ENCODE measurements at places on chromosomes 4 and X.
A peak's percentile ranks its signal among the peaks of the same experiment; 100 is the strongest.

DNA sequence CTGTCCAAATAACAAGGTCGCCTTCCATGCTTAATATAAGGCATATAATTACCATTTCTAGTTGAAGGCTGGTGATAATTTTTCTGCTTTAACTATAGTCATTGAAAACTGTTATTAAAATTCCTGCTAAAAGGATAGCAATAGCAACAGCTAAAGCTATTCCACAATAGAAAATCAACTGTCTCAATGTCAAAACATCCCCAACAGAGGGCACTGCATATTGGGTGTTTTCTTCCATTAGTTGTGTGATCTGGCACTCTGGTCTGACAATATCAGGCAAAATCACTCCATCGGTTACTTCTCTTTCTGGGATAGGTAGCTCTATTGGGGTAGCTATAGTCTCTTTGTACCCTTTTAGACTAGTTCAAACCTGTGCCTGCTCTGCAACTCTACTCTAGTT is 53.5 kb downstream of the TMPRSS11F start:
- DNase-seq = no peak

DNA sequence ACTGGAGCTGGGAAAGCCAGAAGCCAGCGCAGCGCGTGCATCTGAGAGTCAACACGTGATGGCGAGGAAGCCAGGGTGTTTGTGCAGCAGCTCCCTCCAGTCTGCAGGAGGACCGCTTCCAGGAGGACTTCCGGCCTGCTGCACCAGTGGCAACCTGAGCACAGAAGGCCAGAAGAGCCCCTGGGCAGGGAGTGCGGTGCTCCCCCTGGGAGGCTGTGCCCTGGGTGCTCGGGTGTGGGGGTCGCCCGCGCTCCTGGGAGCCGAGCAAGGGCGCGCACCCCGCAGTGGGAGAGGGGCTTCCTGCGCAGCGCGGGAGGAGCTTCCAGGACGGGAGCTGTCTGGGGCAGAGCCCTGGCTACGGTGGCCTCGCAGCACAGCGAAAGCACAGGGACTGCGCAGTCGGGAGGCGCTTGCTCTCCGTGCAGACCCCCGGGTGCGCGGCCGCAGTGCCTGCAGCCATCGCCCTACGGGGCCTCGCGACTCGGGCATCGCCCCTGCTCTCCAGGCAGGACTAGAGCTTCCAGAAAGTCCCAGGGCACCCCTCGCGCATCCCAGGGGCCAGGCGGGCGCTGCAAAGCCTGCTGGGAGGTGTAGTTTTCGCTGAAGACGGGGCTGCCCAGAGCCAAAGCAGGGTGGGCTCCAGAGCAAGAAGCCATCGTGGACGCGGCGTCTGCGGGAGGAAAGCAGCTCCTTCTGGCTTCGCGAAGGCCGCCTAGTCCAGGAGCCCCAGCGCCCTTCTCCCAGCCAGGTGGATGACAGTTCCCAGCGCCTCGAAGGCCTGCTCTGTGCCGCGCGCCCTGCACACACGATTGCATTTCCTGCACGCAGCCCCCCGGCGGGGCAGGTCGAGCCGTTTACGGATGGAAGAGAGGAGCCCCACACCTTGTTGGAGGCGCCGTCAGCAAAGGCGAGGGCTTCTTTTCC is 24.1 kb upstream of the WFS1 start:
- no peak for DNase-seq

GRCh38 chr4:124067046-124067445 is 645.5 kb downstream of the ANKRD50 start:
- no peak for DNase-seq

DNA sequence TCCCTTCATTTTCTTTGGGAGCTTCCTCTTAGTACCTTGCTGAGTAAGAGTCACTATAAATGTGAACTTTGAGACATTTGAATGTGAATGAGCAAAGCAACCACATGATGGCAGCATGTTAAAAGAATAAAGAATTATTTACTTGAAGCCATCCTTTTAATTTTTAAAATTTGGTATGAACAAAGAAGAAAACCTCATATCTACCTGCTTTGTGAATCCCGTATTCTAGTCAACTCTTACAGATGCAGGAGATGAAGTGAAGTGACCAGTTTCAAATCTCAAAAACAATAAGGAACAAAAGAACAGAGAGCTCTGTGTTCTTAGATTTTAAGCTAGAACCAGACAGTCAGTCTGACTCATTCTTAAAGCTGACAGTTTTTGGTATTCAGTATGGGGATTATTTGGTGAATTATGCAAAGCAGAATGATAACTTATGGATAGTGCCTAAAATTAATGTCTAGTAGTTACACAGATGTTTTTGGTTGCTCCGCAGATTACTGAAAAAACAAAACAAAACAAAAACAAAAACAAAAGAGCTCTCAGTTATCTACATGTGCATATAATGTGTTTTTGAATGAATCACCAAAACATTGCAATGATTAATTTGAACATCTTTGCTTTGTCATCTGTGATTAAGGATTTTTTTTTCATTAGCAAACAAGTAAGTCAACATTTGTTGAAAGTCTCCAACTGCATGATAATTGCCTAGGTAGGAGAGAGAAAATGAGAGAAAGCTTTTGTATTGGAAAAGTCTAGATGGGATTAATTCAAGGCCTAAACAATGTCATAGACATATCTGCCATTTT is 48.2 kb upstream of the H2AZ1 start:
- no peak for DNase-seq

- no peak for DNase-seq
Measured at GRCh38 chr4:1808396-1808795, 15.3 kb downstream of the FGFR3 start.

- no peak for DNase-seq
Measured at GRCh38 chrX:143306991-143307937, 210.0 kb downstream of the SPANXN3 start.

GRCh38 chrX:125711103-125711502 is 391.4 kb downstream of the TEX13C start:
- DNase-seq = no peak

DNA sequence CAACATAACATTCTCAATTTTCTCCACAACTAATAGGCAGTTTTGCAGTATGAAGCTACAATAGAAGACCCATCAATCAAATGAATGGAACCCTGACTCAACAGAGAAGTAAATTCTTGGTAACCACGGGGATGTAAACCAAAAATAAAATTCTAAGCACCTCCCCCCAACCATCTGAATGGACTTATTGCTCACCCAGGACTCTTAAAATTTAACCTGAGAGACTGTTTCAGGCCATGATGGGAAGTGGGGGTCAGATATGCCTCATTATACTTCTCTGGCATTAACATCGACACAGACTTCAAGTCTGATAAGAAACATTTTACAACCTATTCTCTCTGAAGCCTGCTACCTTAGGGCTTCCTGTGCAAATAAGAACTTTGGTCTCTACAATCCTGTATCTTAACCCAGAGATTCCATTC is 620.9 kb downstream of the TLL1 start:
- no peak for DNase-seq

DNA sequence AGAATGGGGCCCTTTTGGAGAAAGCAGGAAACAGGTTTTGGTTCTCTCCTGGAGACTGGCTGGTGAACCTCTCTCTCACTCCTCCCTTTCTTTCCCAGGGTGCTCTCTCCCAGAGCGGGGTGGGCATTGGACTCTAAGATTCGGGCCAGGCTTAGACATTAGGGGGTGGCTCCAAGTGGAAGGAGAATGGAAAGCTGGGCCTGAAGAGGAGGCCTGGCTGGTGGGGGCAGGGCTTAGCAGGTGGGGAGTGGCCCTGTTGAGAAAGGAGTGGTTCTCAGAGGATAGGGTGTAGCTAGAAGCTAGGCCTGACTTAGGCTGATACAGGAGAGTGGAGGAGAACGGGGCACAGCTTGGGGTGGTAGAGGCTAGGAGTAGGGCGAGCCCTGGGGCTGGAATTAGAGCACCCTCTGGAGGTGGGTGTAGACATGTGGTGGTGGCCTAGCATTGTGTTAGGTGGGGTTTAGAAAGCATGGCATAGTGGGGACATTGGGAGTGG is 5.7 kb downstream of the PLP2 start:
- no peak for DNase-seq

- no peak for DNase-seq
Measured at GRCh38 chr4:114226968-114227760, 247.7 kb upstream of the ARSJ start.

- no peak for DNase-seq
Measured at GRCh38 chr4:19983072-19983471, 268.6 kb upstream of the SLIT2 start.

- no peak for DNase-seq
Measured at GRCh38 chrX:152817078-152817764, 13.3 kb downstream of the CETN2 start.

DNA sequence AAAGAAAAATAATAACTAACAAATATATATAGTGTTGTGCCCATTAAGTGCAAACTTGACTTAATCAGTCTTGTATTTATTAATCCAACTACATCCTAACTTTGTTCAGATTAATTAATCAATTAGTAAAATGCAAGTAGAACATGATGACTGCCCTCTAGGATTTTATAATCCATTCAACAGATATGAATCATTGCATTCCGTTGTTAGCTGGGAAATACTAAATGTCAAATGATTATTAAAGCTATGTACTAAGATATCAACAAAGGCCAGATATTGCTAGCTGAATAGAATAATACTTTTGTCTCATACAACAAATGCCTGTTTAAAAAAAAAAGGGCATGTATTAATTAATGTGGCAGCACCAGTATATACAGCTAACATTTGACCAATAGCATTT is 1366.3 kb downstream of the STIM2 start:
- no peak for DNase-seq

- no peak for DNase-seq
Measured at GRCh38 chr4:41795796-41796385, 47.4 kb upstream of the PHOX2B start.

DNA sequence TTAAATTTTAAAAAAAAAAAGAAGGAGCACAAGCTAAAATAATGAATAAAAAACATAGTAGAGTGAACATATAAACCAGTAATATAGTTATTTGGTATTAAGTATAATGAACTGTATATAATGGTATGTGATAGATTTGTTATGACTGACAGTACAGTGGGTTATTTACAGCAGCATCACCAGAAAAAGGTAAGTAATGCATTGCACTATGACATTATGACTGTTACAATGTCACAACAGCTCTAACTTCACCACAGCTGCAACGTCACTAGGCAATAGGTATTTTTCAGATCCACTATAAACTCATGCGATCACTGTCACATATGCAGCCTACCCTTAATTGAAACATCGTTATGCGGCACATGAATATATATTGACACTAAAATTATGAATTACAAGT is 72.5 kb downstream of the COX7B2 start:
- no peak for DNase-seq

- DNase-seq = no peak
Measured at GRCh38 chr4:41157009-41157408, 57.3 kb downstream of the APBB2 start.

DNA sequence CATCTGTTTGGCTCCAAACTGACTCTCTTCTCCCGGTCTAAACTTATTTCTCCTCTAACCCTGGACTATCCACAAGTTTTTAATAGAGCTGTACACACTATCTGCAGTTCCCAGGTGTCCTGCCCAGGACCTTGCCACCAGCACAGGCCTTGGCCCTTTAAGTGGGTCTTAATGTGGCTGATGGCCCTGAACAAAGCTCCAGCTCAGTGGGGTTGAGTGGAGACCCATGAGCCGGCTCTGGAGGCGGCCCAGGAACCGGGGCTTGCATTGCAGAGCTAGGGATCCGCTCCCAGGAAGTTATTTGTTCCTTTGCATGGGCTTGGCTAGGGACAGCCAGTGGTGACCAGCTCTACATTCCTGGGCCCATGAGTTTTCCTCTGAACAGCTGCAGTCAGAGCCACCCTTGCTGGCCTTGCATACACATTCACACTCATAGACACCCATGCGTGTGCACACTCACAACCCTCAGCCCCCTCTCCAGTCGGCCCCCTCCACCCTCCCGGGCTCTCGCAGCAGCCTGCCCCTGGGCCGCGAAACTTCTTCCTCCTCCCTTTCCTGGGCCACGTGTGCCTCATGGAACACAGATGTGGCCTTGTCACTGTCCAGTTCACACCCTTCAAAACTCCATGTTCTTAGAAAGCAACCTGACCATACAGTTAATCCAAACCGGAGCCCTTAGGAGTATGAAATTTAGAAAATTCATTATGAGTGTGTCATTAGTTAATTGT is 58.2 kb downstream of the GPR143 start:
- no peak for DNase-seq

GRCh38 chr4:97879942-97880341 is 263.3 kb downstream of the STPG2 start:
- DNase-seq = no peak

GRCh38 chr4:11548597-11549082 is 119.9 kb upstream of the HS3ST1 start:
- DNase-seq = no peak

DNA sequence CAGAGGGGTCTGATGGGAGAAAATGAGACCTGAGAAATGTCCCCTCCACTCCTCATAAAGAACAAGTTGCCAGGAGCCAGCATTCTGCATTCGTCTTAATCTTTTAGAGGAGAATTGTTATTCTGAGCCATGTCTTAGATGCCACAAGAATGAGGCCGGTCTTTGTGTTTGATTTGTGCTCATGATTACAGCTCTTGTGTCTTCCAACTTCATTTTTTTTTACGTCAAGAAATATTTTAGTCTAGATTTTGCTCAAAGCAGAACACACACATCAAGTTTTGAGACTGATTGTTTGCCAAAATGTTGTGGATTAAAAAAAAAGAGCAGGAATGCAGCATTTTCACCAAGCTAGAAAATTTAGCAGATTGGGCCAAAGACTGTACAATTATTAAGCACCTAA is 130.6 kb upstream of the PITX2 start:
- no peak for DNase-seq

GRCh38 chr4:109007976-109008375 is 245.1 kb upstream of the ETNPPL start:
- DNase-seq = no peak

GRCh38 chr4:105896984-105897775 is 1.9 kb downstream of the NPNT start:
- no peak for DNase-seq

DNA sequence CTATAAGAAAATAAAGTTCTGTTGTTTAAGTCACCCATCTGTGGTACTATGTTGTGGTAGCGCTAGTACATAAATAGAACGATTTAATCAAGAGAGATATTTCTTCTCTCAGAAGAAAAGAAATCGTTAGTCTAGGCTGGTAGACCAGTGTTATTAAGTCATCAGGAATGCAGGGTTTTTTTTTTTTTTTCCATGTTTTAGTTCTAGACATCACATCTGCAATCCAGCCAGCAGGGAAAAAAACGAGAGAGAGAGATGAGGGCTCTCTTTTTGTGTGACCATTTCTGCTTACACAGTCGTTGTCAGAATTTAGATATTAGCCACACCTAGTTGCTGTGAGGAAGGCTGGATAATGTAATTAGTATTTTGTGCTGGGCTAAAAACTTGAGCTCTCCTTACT is 417.4 kb downstream of the TMA16 start:
- DNase-seq = no peak

DNA sequence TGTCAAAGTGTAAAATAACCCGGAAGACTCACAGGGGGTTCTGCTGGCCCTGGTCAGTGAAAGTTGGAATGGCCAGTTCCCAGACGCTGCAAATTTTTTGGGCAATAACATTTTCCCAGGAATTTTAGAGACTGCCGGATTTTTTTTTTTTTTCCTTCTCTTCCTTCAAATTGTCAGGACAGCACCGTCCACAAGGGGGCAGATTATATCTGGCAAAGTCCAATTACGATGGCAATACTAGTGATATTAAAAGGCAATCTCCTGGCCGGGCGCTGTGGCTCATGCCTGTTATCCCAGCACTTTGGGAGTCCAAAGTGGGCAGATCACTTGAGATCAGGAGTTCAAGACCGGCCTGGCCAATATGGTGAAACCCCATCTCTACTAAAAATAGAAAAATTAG is 20.5 kb downstream of the SLC25A5 start:
- peak; percentile 30 for DNase-seq
